ENCODE measurements at places on chromosomes 7 and 10. TPM values are rescaled to one million over a fixed set of nuclear protein-coding genes. Genes with fewer than 3 reads are reported as not detected.

Gene RARRES2
- polyA plus RNA-seq, result 0.59 TPM

- H3K36me3 ChIP-seq, result no peaks in the 10 kb centered on the region
- DNase-seq, result no peak
- H3K27me3 ChIP-seq, result no peaks in the 10 kb centered on the region
- no peak overlapping the region for H3K27ac ChIP-seq
- H3K4me3 ChIP-seq, result no peak overlapping the region
Measured at GRCh38 chr7:28726555-28726954, 231.6 kb downstream of the TRIL start.

Gene ATG9B
- polyA plus RNA-seq, result 1.2 TPM

DNA sequence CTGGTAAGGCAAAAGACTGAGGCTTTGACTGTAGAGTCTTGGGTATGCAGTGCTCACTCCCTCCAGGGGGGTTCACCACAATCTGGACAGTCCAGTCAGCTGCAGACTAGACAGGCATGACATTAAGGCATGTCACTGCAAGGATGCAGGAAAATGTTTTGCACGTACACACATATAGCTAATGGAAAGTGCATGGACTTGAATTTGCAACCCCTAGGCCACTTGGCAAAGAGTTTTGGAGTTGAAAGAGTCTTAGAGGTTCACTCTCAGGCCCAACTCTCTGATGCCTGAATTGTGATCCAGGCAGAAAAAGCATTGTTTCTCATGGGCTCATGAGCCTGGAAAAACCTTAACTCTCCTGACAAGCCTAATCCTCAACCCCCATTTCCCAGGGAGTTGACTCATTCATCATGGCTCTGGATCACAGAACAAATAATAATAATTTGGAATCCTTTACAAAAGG lies 51.9 kb downstream of the LAMB4 start:
- H3K4me1 ChIP-seq, result no peaks in the 10 kb centered on the region
- no peak overlapping the region for H3K4me3 ChIP-seq
- no peaks in the 10 kb centered on the region for H3K27me3 ChIP-seq
- H3K27ac ChIP-seq, result no peak overlapping the region

Gene TEX36
- polyA plus RNA-seq, result not detected

Gene OR2AE1
- polyA plus RNA-seq, result not detected

DNA sequence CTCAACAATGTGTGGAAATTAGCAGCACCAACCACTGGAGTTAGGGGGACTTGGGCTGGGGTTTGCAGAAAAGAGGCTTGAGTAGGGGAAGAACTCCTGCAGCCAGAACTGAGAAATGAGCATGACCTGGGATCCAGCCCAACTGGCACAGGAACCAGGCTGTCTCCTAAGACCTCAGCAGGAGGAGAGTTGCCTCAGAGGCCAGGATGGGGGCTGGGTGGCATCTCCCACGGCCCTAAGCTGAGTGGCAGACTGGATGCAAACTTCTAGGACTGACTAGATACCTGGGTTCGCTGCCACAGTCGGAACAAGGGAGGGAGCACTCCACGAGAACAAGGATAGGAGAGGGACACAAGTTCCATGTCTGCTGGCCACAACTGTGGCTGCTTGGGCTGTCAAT lies 62.6 kb downstream of the RNF32 start:
- no peak overlapping the region for H3K4me3 ChIP-seq
- H3K36me3 ChIP-seq, result no peaks in the 10 kb centered on the region
- no peaks in the 10 kb centered on the region for H3K27me3 ChIP-seq
- no peak overlapping the region for H3K27ac ChIP-seq
